ENCODE measurements at places on chromosomes 12 and 14. TPM values are rescaled to one million over a fixed set of nuclear protein-coding genes. Genes with fewer than 3 reads are reported as not detected.

DPY19L2 gene
- 14.2 TPM for polyA plus RNA-seq

LPAR5 gene
- polyA plus RNA-seq = 2.6 TPM

CLEC6A gene
- polyA plus RNA-seq = not detected

ZNF268 gene
- 10.7 TPM for polyA plus RNA-seq

CABP1 gene
- 2.6 TPM for polyA plus RNA-seq

FAIM2 gene
- polyA plus RNA-seq = 1.0 TPM

STON2 gene
- 5.8 TPM for polyA plus RNA-seq

PLCZ1 gene
- polyA plus RNA-seq = not detected

- no peak overlapping the region for H3K27ac ChIP-seq
- no peaks in the 10 kb centered on the region for H3K27me3 ChIP-seq
- no peak for DNase-seq
- H3K4me3 ChIP-seq = no peak overlapping the region
Observed at GRCh38 chr14:56555921-56556570, 23.6 kb upstream of the TMEM260 start.

DNA sequence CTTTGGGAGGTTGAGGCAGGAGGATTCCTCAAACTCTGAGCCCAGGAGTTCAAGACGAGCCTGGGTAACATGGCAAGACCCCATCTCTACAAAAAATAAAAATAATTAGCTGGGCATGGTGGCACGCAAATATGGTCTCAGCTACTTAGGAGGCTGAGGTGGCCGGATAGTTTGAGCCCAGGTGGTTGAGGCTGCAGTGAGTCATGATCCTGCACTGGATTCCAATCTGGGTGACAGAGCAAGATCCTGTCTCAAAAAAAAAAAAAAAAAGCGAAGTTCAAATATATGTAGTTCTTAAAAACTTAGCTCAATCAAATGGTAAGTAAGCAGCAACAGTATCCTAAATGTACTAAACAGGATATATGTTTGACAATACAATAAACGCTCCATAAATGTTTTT is 85.5 kb upstream of the SSTR1 start:
- no peak overlapping the region for H3K27ac ChIP-seq
- no peaks in the 10 kb centered on the region for H3K36me3 ChIP-seq
- peaks cover 1% of the 10 kb centered on the region for H3K4me1 ChIP-seq
- H3K4me3 ChIP-seq = no peak overlapping the region

DNA sequence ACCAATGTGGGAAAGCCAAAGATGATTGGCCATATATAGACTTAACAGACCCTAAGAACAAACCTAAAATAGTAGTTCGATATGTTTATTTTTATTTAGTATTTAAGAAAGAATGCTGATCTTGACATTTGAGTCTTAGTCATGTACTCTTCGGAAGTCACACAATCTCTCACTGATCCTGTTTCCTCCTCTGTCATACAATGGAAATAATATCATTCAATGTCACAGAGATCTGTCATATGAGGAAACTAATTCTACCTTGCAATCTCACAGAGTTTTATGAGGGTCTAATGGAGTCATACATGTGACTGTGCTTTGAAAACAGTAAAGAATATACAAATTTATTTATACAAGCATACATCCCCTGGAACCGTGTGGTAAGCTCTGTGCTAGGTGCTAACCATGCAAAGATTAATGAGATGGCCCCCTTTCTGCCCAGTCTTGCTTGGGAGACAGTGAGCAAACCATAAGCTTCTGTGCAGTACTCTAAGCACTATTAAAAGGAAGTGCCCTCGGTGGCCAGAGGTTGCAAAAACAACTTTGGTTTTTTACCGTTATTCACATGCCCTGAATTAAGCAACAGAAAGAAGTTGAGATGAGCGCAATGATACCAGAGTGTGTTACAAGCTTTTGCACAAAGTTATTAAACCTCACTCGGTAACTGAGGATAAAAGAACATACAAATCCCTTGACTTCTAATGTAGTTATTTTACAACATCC is 1.7 kb upstream of the LIN7A start:
- H3K27me3 ChIP-seq = no peaks in the 10 kb centered on the region
- no peaks in the 10 kb centered on the region for H3K36me3 ChIP-seq
- H3K4me1 ChIP-seq = no peaks in the 10 kb centered on the region
- no peak overlapping the region for H3K27ac ChIP-seq
- no peak for DNase-seq
- no peak overlapping the region for H3K4me3 ChIP-seq

GRCh38 chr12:83763425-83763824 is 1076.7 kb downstream of the TMTC2 start:
- H3K27ac ChIP-seq = no peak overlapping the region
- H3K36me3 ChIP-seq = no peaks in the 10 kb centered on the region
- no peaks in the 10 kb centered on the region for H3K27me3 ChIP-seq

- H3K27me3 ChIP-seq = no peaks in the 10 kb centered on the region
- peak; percentile 58 for DNase-seq
- no peaks in the 10 kb centered on the region for H3K36me3 ChIP-seq
Observed at GRCh38 chr14:69695322-69696203, 71.4 kb upstream of the SRSF5 start.

DNA sequence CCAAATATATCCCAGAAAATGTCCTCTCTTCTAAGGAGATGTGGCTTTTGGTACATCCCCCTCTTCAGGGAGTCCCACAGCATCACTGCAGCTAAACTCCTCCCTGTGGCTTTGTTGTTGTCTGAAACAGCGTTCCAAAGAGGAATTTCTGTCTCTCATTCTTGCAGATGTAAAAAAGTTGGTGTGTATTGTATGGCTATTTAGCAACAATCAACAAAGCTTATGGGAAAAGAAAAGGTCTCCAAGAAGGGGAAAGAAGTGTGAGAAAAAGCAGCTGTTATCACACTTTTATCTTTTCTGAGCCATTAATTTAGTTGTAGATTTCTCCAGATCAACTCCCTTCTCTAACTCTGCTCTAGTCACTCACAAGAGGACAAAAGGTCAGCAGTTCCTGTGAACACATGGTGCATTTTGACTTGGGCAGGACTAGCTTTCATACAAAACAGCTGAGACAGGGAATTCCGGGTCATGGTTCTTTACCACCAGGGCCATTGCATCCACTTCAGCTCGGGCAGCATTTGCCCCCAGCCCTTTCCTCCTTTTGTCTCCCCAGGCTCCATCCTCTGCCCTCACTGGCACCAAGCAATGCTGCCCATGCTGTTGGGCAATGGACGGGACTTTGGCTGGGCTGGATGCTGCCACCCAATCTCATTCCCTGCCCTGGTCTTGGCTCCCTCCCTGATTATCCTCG is 184.7 kb downstream of the TMX1 start:
- peak overlapping the region; percentile 6 for H3K27ac ChIP-seq
- peaks cover 8% of the 10 kb centered on the region for H3K4me1 ChIP-seq
- no peak for DNase-seq
- H3K27me3 ChIP-seq = no peaks in the 10 kb centered on the region

GRCh38 chr14:100409651-100410050 is 86.5 kb downstream of the SLC25A47 start:
- DNase-seq = no peak
- H3K36me3 ChIP-seq = no peaks in the 10 kb centered on the region
- H3K27me3 ChIP-seq = no peaks in the 10 kb centered on the region
- no peak overlapping the region for H3K4me3 ChIP-seq
- H3K27ac ChIP-seq = no peak overlapping the region

DNA sequence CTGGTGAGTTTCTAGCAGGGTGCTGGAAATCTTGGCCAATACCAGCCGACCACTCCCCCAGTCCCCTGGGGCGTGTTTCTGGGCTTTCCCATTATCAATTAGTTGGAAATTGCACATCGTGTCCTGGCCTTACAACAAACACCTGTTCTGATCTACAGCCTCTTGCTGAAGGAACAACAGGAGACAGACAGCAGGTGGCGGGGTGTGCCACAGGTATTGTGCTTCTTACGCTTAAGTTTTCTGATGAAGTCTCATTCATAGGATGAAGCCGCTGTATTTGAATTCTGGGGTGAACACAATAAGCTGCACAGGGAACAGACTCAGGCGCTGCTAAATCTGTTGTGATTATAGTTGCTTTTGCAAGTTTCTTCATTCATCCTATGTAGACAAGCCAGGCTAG is 703 bp downstream of the HIGD1C start:
- no peak overlapping the region for H3K27ac ChIP-seq
- no peaks in the 10 kb centered on the region for H3K27me3 ChIP-seq
